Upper lobe of right lung (tissue), 1 donor: ENCODE measurements at places on chromosomes 7 and 10. TPM values are rescaled to one million over a fixed set of nuclear protein-coding genes. Genes with fewer than 3 reads are reported as not detected.

The CUZD1 gene
- total RNA-seq: 0.78 TPM

The EVX1 gene
- total RNA-seq: not detected

- peak overlapping the region; percentile 25 for H3K27ac ChIP-seq
- H3K4me3 ChIP-seq: no peak overlapping the region
Measured at GRCh38 chr7:17523813-17524739, 225.6 kb downstream of the AHR start.

GRCh38 chr10:17062493-17062892 lies 67.1 kb downstream of the CUBN start:
- no peaks in the 10 kb centered on the region for H3K27me3 ChIP-seq
- H3K36me3 ChIP-seq: no peaks in the 10 kb centered on the region
- H3K4me3 ChIP-seq: no peak overlapping the region
- H3K27ac ChIP-seq: no peak overlapping the region
- H3K4me1 ChIP-seq: peaks cover 13% of the 10 kb centered on the region

DNA sequence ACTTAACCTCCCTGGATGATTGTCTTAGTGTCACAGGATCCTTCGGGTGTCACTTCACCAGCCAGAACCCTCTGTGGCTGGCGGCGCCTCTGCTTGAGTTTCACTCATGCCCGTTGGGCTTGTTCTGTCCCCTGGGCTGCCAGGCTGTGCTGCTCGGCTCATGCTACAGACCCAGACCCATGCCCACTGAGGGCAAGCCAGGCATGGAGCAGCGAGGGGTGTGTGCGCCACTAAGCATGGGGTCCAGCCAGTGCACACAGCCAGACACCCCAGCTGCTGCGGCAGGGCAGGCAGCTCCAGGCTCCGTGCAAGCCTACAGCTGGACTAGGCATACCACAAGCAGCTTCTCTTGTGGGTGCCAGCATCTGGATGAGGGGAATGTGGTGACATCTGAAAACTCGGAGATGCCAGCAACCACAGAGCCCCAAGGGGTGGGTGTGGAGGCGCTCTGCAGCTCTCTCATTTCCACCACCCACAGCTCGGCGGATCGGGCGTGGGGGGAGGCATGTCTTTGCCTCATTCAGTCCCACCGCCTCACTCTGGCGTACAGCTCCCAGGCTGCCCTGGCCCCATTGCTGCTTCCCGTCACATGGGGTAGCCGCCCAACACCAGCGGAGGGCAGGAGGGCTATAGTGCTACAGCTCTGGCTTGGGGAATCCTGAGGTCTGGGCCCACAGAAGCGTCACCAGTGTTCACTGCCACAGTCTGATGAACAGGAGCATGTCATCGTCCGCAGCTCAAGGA lies 269.6 kb upstream of the LRGUK start:
- H3K27me3 ChIP-seq: no peaks in the 10 kb centered on the region
- no peak overlapping the region for H3K27ac ChIP-seq
- no peaks in the 10 kb centered on the region for H3K36me3 ChIP-seq
- peaks cover 3% of the 10 kb centered on the region for H3K4me1 ChIP-seq
- no peak for DNase-seq
- H3K4me3 ChIP-seq: no peak overlapping the region

DNA sequence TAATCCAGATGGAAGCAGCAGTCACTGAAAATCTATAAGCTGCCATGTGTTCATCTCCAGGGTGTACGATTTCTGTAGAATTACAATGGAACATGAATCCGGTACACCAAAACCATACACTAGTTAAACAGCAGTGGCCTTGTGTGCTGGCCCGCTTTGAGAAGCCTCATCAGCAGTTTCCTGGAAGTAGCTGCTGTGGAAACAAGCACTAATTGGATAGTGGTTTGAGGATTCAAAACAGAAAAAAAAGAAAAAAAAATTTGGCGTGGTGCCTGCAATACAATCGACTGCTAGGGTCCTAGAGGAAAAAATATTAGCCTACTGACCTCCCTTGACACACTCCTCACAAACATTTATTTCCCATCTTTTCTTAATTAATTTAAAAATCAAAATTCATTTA lies 545.9 kb downstream of the SORCS1 start:
- H3K36me3 ChIP-seq: no peaks in the 10 kb centered on the region
- H3K27ac ChIP-seq: no peak overlapping the region
- no peaks in the 10 kb centered on the region for H3K27me3 ChIP-seq
- H3K4me1 ChIP-seq: no peaks in the 10 kb centered on the region
- no peak overlapping the region for H3K4me3 ChIP-seq

- H3K36me3 ChIP-seq: no peaks in the 10 kb centered on the region
- DNase-seq: no peak
- peaks cover 6% of the 10 kb centered on the region for H3K27me3 ChIP-seq
- H3K4me3 ChIP-seq: no peak overlapping the region
Measured at GRCh38 chr10:100890673-100891317, 22.0 kb upstream of the SLF2 start.
